ENCODE measurements at places on chromosomes 16 and 17.

DNA sequence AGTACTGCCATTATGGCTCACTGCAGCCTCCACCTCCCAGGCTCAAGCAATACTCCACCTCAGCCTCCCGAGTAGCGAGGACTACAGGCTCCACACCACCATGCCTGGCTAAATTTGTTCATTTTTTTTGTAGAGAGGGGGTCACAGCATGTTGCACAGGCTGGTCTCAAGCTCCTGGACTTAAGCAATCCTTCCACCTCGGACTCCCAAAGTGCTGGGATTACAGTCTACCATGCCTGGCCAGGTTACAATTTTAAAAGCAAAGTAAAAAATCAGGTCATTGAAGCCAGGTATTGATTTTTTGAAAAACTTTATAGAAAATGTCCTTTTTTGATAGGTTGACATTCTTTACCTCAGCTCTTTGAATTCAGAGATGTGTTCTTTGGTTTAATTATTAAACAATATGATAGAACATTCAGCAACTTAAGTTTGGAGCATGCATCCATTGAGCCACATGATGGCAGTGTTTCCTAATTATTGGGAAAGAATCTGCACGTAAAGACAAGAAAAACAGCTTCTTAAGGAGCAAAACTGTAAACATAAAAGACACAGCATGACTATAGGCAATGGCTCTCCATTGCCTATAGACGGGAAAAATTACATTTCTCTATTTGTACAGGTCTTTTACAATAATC, 1.7 kb upstream of the SLC16A11 start:
- peaks cover 19% of the 10 kb centered on the region for H3K27me3 ChIP-seq
- H3K36me3 ChIP-seq: no peaks in the 10 kb centered on the region
- H3K4me1 ChIP-seq: peaks cover 46% of the 10 kb centered on the region

- no peak overlapping the region for H3K27ac ChIP-seq
- DNase-seq: no peak
- no peaks in the 10 kb centered on the region for H3K36me3 ChIP-seq
- no peaks in the 10 kb centered on the region for H3K4me1 ChIP-seq
- H3K27me3 ChIP-seq: no peaks in the 10 kb centered on the region
Observed at GRCh38 chr16:51225878-51226277, 74.8 kb upstream of the SALL1 start.

- H3K4me1 ChIP-seq: peaks cover 15% of the 10 kb centered on the region
- H3K36me3 ChIP-seq: no peaks in the 10 kb centered on the region
- no peaks in the 10 kb centered on the region for H3K27me3 ChIP-seq
- no peak overlapping the region for H3K4me3 ChIP-seq
- peak overlapping the region; percentile 72 for H3K27ac ChIP-seq
- DNase-seq: no peak
Observed at GRCh38 chr17:73827627-73828291, 183.5 kb upstream of the SDK2 start.

GRCh38 chr17:77451894-77452852, 311.4 kb downstream of the SEC14L1 start:
- no peaks in the 10 kb centered on the region for H3K27me3 ChIP-seq
- H3K4me1 ChIP-seq: peaks cover 26% of the 10 kb centered on the region
- no peak for DNase-seq
- H3K4me3 ChIP-seq: peak overlapping the region; percentile 91
- no peaks in the 10 kb centered on the region for H3K36me3 ChIP-seq

Data from T-cell (primary cell).